Naive thymus-derived CD8-positive, alpha-beta T cell (primary cell): ENCODE measurements at places on chromosomes 11 and 22. TPM values are rescaled to one million over a fixed set of nuclear protein-coding genes. Genes with fewer than 3 reads are reported as not detected.

MYO18B gene
- 0.14 TPM for polyA plus RNA-seq

LMNTD2 gene
- polyA plus RNA-seq, result 1.9 TPM

NCF4 gene
- polyA plus RNA-seq, result 0.64 TPM

GRCh38 chr11:75376175-75376574 lies 23.1 kb upstream of the RPS3 start:
- no peak overlapping the region for H3K4me3 ChIP-seq
- no peaks in the 10 kb centered on the region for H3K27me3 ChIP-seq
- H3K4me1 ChIP-seq, result peaks cover 9% of the 10 kb centered on the region

VWA5A gene
- 9.1 TPM for polyA plus RNA-seq

GRCh38 chr11:10454878-10455631 lies at the start of gene AMPD3:
Gene AMPD3, plus strand, starts transcription at chr11:10455264. Its CDS starts 6,256 bp downstream, at chr11:10461520.
- no peaks in the 10 kb centered on the region for H3K36me3 ChIP-seq
- H3K27ac ChIP-seq, result peak within 1 kb of the TSS; percentile 95
- H3K4me1 ChIP-seq, result peaks cover 38% of the 10 kb centered on the region
- H3K4me3 ChIP-seq, result peak within 1 kb of the TSS; percentile 91

GRCh38 chr11:28815110-28815509 lies 706.9 kb downstream of the METTL15 start:
- H3K4me3 ChIP-seq, result no peak overlapping the region
- no peaks in the 10 kb centered on the region for H3K27me3 ChIP-seq
- no peaks in the 10 kb centered on the region for H3K36me3 ChIP-seq
- H3K4me1 ChIP-seq, result no peaks in the 10 kb centered on the region
- no peak overlapping the region for H3K27ac ChIP-seq

DNA sequence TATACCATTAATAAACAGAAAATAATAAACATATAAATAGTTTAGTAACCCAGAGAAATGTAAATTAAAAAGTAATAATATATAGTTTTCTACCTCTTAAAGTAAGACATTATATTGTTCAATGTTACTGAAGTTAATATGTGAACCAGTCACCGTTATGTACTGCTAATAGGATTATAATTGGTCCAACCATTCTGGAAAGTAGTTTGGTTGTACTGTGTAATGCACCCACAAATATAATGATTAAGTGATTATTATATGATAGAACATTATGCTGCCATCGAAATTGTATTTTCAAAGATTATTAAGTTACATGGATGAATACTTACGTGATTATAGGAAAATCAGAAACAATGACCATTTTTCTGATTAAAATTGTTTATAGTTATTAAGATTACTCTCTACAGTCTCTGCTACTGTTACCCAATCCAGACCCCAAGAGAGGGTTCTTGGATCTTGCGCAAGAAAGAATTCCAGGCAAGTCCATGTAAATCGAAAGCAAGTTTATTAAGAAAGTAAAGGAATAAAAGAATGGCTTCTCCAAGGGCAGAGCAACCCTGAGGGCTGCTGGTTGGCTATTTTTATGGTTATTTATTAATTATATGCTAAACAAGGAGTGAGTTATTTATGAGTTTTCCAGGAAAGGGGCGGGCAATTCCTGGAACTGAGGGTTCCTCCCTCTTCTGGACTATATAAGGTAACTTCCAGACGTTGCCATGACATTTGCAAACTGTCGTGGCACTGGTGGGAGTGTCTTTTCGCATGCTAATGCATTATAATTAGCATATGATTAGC lies 50.1 kb downstream of the ACER3 start:
- peaks cover 3% of the 10 kb centered on the region for H3K36me3 ChIP-seq
- no peaks in the 10 kb centered on the region for H3K27me3 ChIP-seq
- H3K27ac ChIP-seq, result no peak overlapping the region
- H3K4me3 ChIP-seq, result no peak overlapping the region
- no peak for DNase-seq

DNA sequence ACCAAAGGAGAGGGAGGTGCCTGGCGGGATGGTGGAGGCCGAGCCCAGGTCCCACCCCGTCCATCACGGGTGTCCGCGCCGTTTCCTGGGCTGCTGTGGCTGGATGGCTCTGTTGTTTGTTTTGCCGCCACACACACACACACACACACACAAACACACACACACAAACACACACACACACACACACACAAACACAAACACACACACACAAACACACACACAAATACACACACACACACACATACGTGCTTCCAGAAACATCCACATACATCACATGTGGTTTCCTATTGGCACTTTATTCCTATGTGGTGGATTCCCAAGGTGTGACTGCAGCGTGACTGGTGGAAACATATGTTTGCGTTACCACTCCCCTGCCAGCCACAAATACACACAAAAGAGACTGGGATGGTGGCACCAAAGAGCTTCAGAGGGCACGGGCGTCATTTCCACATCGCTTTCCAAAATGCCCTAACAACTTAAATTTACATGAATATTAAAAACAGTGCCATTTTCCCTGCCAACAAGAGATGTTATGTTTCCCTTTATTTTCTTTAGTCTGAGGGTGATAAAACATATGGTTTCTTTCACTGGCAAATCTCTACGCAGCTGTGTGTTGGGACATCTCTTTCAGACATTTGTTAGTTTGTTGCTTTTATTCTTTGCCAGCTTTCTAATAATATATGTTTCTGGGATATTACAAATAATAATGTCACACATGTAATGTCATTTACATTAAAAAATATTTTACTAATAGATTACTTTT lies 356.8 kb downstream of the BRD1 start:
- H3K36me3 ChIP-seq, result no peaks in the 10 kb centered on the region
- no peaks in the 10 kb centered on the region for H3K27me3 ChIP-seq
- H3K4me3 ChIP-seq, result no peak overlapping the region
- DNase-seq, result no peak

DNA sequence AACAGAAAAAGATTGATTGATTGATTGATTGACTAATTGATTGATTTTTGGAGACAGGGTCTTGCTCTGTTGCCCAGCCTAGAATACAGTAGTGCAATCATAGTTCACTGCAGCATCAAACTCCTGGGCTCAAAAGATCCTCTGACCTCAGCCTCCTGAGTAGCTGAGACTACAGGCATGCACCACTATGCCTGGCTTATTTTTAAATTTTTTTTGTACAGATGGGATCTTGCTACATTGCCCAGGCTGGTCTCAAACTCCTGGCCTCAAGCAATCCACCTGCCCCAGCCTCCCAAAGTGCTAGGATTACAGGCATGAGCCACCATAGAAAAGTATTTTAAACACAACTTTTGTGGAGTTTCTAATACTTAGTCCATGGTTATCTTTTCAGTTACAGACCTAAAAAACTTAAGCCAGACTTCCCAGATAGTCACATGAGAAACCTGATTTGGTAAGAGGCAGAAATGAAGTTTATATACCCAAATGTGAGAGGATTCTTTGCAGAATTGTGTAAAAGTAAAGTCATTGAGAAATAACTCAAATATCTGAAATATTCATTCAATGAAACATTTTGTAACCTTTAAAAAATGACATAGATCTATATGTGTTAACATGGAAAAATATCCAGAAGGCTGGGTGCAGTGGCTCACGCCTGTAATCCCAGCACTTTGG lies 186.5 kb downstream of the SWAP70 start:
- no peak overlapping the region for H3K4me3 ChIP-seq
- peaks cover 58% of the 10 kb centered on the region for H3K36me3 ChIP-seq
- H3K27me3 ChIP-seq, result no peaks in the 10 kb centered on the region
- no peak for DNase-seq
- peaks cover 2% of the 10 kb centered on the region for H3K4me1 ChIP-seq

DNA sequence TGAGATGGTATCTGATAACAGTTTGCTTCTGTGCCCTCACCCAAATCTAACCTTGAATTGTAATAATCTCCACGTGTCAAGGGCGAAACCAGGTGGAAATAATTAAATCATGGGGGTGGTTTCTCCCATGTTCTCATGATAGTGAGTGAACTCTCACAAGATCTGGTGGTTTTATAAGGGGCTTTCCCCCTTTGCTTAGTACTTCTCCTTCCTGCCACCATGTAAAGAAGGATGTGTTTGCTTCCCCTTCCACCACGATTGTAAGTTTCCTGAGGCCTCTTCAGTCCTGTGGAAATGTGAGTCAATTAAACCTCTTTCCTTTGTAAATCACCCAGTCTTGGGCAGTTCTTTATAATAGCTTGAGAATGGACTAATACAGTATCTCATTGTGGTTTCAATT lies 8.5 kb upstream of the OVCH2 start:
- H3K4me1 ChIP-seq, result peaks cover 4% of the 10 kb centered on the region
- no peak overlapping the region for H3K27ac ChIP-seq
- no peak overlapping the region for H3K4me3 ChIP-seq
- H3K36me3 ChIP-seq, result no peaks in the 10 kb centered on the region
- DNase-seq, result no peak

- H3K27me3 ChIP-seq, result peaks cover 25% of the 10 kb centered on the region
- peaks cover 15% of the 10 kb centered on the region for H3K36me3 ChIP-seq
- H3K4me1 ChIP-seq, result no peaks in the 10 kb centered on the region
- no peak overlapping the region for H3K4me3 ChIP-seq
Observed at GRCh38 chr11:122375687-122376399, 259.8 kb upstream of the BLID start.

GRCh38 chr11:59769111-59769510 lies 13.9 kb downstream of the STX3 start:
- no peaks in the 10 kb centered on the region for H3K27me3 ChIP-seq
- DNase-seq, result no peak
- no peak overlapping the region for H3K27ac ChIP-seq
- H3K36me3 ChIP-seq, result peaks cover 7% of the 10 kb centered on the region
- peaks cover 15% of the 10 kb centered on the region for H3K4me1 ChIP-seq

CAT gene
- 96.3 TPM for polyA plus RNA-seq

- peaks cover 9% of the 10 kb centered on the region for H3K27me3 ChIP-seq
- DNase-seq, result no peak
- H3K36me3 ChIP-seq, result no peaks in the 10 kb centered on the region
- no peak overlapping the region for H3K4me3 ChIP-seq
- no peaks in the 10 kb centered on the region for H3K4me1 ChIP-seq
- H3K27ac ChIP-seq, result no peak overlapping the region
Observed at GRCh38 chr22:47228767-47229166, 466.3 kb downstream of the TBC1D22A start.

DNA sequence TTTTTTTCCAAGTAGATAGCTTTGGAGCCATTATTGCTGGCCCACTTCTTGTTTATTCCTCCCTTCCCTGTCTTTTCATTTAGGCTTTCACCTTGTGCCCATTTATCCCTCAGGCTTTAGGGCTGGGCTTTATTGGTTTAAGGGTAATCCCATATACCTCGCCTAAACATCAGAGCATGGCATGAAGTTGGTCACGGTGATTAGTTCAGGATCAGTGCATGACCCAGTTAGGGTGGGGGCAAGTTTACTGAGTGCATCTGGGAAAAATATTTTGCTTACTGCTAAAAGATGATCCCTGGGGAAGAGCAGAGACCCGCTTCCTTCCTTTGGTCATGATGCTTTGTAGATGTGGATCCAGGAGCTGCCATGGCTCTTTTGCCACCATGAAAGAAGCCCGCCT lies 153.3 kb upstream of the NECTIN1 start:
- H3K4me3 ChIP-seq, result no peak overlapping the region
- DNase-seq, result no peak
- no peaks in the 10 kb centered on the region for H3K36me3 ChIP-seq
- H3K27ac ChIP-seq, result no peak overlapping the region
- peaks cover 15% of the 10 kb centered on the region for H3K27me3 ChIP-seq

GRCh38 chr11:32006799-32007388 lies 84.0 kb upstream of the RCN1 start:
- no peak overlapping the region for H3K4me3 ChIP-seq
- H3K36me3 ChIP-seq, result no peaks in the 10 kb centered on the region
- DNase-seq, result peak; percentile 2
- no peaks in the 10 kb centered on the region for H3K4me1 ChIP-seq
- no peak overlapping the region for H3K27ac ChIP-seq

DNA sequence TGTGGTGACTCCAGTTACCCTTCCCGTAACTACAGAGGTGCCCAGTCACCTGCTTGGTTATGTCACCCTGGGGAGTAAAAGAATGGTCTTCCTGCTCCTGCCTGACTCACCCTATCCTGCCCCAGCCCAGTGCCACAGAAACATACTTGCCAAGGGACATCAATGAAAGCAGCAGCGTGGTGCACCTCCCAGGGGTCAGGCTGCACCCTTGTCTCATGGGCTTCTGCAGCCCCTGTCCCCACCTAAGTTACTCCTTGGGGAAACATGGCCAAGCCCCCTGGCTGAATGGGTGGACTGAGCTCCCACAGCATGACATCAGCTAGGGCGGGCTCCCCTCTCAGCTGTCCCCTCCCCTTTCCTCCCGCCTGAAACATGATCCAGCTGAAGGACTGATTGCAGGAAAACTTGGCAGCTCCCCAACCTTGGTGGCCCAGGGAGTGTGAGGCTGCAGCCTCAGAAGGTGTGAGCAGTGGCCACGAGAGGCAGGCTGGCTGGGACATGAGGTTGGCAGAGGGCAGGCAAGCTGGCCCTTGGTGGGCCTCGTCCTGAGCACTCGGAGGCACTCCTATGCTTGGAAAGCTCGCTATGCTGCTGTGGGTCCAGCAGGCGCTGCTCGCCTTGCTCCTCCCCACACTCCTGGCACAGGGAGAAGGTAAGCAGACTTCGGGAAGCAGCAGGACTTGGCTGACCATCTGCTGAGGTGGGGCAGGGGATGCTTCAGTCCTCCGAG lies at the start of gene HTR3A:
TSS of gene HTR3A (plus strand) at position 368 of the 730 bp plus-strand sequence. CDS start at position 586, 218 bp downstream.
- no peak for DNase-seq
- H3K27ac ChIP-seq, result peak within 1 kb of the TSS; percentile 21
- peaks cover 10% of the 10 kb centered on the region for H3K27me3 ChIP-seq
- H3K4me1 ChIP-seq, result no peaks in the 10 kb centered on the region
- no peak within 1 kb of the TSS for H3K4me3 ChIP-seq

DNA sequence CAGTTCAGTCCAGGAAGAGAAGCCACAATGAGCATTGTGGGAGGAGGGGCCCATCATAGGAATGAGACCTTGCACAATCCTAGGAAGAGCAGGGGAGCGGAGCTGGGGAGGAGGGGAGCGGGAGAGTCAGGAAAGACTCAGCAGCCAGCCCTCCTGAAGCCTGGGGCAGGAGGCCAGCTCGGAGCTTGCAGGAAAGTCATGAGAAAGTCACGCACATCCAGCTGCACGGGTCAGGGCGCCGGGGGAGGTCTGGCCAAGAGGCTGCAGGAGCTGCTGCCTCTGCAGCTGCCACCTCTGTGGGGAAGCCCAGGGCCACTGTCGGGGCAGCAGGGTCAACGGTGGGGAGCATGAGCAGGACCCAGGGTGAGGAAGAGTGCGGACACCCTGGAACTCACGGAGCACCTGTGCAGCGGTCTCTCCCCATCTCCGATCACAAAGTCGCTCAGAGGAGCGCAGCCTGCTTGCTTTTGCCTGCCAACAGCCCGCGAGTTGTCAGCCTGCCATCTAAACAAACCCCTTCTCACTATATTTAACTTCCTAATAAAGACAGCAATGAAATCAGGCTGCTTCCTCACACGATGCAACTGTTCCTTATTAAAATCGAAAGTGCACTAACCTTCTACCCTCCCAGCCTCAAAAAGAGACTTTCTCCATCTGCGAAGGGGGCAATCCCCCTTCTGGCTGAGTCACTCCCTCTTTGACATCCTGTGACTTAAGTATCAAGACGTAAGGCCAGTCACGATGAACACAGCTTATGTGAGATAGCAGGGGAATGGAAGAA lies 52.9 kb upstream of the RTL6 start:
- H3K27me3 ChIP-seq, result peaks cover 14% of the 10 kb centered on the region
- no peak overlapping the region for H3K4me3 ChIP-seq
- peak overlapping the region; percentile 15 for H3K27ac ChIP-seq
- no peaks in the 10 kb centered on the region for H3K36me3 ChIP-seq
- no peak for DNase-seq
